ENCODE measurements at places on chromosomes 3 and 15.

- peak; percentile 40 for DNase-seq
Observed at GRCh38 chr15:68924866-68925560, 5.3 kb upstream of the SPESP1 start.

DNA sequence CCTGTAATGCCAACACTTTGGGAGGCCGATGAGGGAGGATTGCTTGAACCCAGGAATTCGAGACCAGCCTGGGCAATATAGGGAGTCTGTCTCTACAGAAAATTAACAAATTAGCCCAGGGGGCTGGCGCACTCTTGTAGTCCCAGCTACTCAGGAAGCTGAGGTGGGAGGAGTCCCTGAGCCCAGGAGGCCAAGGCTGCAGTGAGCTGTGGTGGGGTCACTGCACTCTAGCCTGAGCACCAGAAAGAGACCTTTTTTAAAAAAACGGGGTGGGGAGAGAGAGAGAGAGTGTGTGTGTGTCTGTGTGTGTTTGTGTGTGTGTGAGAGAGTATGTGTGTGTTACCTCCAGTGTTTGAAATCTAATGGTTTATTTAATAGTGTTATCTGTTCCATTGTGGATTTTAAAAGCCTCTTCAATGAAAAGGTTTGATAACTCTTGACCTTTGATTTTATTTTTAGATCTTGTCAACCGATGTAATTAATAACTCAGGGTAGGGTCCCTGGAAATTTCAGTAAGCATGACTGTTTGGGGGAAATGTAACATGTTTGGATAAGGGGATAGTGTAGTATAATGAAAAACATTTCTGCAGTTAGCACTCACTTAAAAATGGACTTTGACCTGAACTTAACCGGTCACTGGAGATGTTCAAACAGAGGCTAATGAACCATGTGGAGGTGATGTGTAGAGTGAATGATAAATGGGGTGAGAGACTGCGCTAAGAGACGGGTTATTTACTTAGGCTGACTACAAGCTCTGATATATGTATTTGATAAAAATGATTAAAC lies 29.7 kb downstream of the LRCH3 start:
- no peak for DNase-seq

DNA sequence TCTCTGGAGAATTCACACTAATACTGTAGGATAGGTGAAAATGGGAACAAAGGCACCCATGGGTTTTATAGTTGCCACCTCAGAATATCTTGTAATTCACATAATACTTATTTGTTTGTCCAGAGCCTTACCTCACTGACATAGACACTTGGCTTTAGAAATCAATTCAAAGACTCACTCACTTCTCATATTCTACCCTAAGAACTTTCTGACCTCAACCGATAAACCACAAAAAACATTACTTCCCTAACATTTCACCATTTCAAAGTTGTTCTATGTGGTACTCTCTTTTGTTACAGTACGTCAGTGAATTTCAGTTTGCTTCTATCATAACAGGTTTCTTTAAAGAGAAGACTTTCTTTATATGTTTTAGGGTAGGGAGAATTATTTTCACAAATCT lies 359.3 kb downstream of the IGSF11 start:
- no peak for DNase-seq

- DNase-seq: no peak
Observed at GRCh38 chr15:89837134-89837829, 22.6 kb upstream of the ANPEP start.

DNA sequence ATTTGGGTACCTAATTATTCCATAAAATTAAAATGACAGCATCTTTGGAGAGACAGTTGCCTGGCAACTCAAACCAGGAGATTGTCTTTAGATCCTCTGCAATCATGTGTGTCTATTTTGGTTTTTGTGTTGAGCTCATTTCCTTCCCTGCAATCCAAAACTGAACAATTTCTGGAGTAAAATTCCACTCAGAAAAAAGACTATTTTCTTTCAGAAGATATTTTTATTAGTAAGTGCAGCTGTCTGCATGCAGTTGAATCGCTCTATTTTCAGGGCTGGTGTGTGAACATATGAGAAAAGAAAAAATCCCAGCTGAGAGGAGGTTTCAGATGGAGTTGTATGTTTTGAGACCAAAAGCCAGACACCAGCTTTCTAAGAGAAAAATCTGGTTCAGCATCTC lies 41.9 kb upstream of the DYNC1LI1 start:
- DNase-seq: no peak

GRCh38 chr15:98794748-98795147 lies 146.4 kb downstream of the IGF1R start:
- no peak for DNase-seq

GRCh38 chr3:138971766-138972320 lies 24.8 kb downstream of the FOXL2NB start:
- no peak for DNase-seq

DNA sequence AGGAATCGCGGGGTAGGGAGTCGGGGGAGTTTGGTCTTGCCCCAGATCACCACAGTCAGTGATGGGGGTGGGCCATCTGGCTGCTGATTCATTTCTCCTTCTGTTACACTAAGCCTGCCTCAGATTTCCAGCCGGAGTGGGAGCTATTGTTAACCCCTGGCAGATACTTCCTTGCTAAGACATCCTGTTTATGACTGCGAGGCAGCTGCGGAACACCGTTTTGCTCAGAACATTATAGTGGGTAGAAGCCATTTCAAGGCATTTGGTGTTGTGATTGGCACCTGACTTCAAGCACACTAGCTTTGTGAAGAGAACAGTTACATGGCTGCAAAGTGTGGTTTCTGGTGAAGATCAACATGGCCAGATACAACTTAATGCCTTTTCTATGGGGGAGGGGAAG lies 73.8 kb downstream of the FLNB start:
- DNase-seq: peak; percentile 90

DNA sequence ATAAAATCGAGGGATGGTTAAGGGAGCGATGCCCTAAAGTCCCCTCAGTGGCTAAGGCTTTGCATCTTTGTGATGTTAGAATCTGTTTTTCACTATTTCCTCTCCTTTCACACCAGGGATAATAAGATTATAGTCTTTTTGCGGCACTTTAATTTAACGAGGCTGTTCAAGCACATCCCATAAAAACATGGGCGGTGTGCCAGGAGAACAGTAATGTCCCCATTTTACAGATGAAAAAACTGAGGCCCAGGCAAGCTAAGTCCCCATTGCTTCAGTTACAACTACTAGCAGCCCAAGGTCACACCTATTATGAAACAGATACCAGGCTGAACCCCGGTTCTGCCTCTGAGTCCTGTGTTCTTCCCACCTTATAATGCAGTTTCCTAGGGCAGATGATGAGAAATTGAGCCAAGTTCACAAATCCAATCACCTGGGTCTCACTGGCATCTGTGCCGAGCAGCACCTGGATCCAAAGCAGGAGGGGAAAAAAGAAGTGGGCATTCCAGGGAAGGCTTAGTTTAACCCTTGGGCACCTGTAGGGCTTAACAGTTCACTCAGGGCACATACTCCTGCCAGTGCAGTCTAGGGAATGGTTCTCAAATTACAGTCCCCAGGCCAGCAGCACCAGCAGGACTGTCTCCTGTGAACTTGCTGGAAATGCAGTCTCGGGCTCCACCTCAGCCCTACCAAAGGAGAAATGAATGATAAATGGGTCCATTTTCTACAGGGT lies 169.3 kb downstream of the RAB11A start:
- DNase-seq: no peak

- DNase-seq: no peak
Observed at GRCh38 chr3:145971186-145971585, 189.8 kb downstream of the PLOD2 start.

DNA sequence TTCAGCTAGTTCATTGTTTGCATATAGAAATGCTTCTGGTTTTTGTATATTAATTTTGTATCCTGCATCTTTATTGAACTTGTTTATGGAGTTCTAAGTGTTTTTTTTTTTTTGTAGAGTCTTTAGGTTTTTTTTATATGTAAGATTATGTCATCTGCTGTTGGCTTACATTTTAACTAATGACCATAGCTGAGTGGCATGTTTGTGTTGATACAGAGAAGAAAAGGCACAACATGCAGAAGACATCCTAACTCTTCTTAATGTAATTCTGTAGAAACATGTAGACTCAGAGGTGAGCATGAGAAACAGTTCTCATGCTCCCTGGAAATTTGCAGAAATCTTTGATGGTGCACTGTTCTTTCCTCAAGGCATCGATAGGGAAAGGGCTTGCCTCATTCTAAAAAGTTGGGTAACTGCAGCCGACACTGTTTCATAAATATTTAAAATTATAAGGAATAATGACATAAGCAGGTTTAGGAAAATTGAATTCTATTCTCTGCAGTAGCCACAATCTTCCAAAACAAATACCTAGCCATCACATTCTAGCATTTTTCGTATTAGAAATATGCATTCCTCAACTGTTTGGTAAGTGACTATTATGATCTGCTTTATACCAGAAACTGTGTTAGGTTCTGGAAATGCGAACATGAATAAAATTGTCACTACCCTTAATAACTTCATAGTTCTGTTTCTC lies 499.6 kb upstream of the KCNMB2 start:
- DNase-seq: no peak

DNA sequence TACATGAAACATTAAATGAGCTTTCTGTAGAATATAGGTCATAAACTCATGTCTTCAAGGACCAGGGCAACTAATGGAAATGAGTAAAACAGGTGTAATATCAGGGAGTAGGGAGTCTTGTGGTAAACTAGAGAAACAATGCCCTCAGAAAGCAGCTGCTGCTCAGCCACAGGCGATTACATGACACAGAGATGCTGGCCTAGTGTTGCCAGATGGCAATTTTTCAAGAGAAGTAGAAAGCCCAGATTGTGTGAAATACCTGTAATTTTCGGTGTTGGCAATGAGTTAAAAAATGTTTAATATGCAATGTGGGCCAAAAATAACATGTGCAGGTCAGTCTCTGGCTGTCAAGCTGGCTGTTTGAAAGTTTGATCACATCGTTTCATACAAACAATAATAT lies 23.4 kb downstream of the NCEH1 start:
- DNase-seq: no peak

DNA sequence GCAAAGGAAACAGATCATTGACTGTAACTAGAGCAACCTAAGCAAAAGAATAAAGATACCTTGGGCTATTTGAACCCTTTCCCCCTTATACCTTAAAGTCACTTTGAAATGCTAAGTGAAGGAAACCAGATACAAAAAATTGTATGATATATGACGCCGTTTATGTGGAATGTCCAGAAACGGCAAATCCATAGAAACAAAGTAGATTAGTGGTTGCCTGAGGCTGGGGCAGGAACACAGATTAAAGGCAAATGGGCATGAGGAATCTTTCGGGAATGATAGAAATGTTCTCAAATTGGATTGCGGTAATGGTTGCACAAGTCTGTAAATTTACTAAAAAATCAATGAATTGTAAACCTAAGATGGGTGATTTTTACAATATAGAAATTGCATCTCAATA lies 160.1 kb upstream of the CCDC54 start:
- DNase-seq: no peak
